ENCODE measurements at places on chromosomes 7 and 10. TPM values are rescaled to one million over a fixed set of nuclear protein-coding genes. Genes with fewer than 3 reads are reported as not detected.

The LRRN3 gene
- total RNA-seq: 0.47 TPM

The PRSS37 gene
- total RNA-seq: not detected

The CYP51A1 gene
- total RNA-seq: 83.8 TPM

The CARD11 gene
- not detected for total RNA-seq

The SLIT1 gene
- 0.35 TPM for total RNA-seq
